Ecto neural progenitor cell (in vitro differentiated cells): ENCODE measurements at places on chromosomes 4 and X.

GRCh38 chr4:123661080-123661737, 264.6 kb downstream of the SPRY1 start:
- DNase-seq = no peak

- DNase-seq = no peak
Observed at GRCh38 chr4:18882468-18882867, 860.9 kb upstream of the LCORL start.

GRCh38 chrX:9832811-9833210, 46.6 kb downstream of the SHROOM2 start:
- DNase-seq = no peak

GRCh38 chr4:54256491-54257486, 27.7 kb downstream of the PDGFRA start:
- DNase-seq = no peak

DNA sequence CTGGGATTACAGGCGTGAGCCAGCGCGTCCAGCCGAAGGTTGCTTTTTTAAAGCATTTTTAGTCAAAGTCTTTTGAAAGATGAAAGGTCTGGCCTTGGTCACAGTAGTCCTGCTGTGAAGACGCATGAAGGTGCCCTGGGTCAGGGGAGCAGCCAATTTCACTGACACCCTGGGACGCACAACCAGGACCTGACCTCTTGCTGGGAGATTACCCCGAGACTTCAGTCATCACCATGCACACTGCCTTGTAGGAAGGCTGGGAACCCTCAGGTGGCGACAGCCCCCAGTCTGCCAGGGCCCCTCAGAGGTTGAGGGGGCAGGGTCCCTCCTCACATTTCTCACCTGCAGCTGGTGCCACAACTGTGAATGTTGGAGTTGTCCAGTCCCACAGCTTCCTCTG, 53.2 kb downstream of the CPLX1 start:
- DNase-seq = no peak

- no peak for DNase-seq
Observed at GRCh38 chrX:9903146-9903545, 64.0 kb upstream of the CLDN34 start.

- DNase-seq = no peak
Observed at GRCh38 chr4:24241511-24241910, 342.8 kb downstream of the DHX15 start.

DNA sequence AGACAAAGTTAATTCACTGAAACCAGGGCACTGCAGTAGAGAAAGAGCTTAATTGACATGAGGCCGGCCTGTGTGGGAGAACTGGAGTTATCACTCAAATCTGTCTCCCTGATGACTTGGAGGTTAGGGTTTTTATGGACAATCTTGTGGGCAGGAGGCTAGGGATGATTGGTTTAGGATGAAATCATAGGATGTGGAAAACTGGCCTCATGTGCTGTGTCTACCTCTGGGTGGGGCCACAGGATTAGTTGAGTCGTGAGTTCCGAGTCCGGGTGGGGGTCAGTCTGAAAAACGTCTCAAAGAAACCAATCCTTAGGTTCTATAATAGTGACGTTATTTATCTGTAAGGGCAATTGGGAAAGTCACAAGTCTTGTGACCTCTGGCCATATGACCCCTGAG, 68.1 kb downstream of the UCHL1 start:
- no peak for DNase-seq

DNA sequence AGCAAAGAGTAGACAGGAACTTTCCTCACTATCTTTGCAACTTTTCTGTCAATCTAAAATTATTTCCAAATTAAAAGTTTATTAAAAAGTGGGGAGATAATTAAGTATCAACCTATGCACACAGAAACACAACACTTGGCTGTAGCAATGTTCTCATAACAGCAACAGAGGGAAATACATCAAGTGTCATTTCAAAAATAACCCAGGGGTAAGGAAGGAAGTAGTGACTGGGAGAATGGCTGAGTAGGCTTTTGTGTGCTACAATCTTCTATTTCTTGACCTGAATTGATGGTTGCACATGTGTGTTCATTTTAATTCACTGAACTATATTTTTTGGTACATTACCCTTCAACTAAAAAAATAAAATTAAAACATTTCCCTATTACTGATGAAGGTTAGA, 67.5 kb downstream of the ABCG2 start:
- no peak for DNase-seq

GRCh38 chr4:17665346-17665745, 50.9 kb downstream of the MED28 start:
- no peak for DNase-seq
